HFFc6 (cell line): ENCODE measurements at places on chromosomes 12 and 14.

- no peak for DNase-seq
Observed at GRCh38 chr12:131609762-131610161, 101.1 kb upstream of the SFSWAP start.

DNA sequence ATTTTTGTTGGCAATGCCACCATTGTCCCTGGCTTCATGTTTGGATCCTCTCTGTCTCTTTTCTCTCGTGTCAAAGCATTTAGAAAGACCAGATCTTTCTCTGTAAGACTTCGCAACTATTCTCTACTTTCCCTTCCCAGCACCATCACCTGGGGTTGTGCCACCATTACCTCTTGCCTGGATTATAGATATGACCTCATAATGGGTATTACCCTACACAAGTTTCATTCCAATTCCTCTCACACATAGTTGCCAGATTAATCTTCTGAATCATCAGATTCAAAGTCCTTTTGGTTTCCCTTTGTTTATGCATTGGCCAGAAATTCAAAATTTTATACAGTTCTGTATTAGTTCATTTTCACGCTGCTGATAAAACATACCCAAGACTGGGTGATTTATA, 27.2 kb upstream of the DHRS2 start:
- DNase-seq: no peak

- DNase-seq: no peak
Observed at GRCh38 chr14:105141486-105142281, 26.9 kb downstream of the JAG2 start.

GRCh38 chr12:49533331-49533730, 5.5 kb upstream of the KCNH3 start:
- DNase-seq: no peak

GRCh38 chr12:116492703-116493324, 66.4 kb upstream of the MAP1LC3B2 start:
- peak; percentile 83 for DNase-seq

- DNase-seq: no peak
Observed at GRCh38 chr14:103072595-103073366, 11.2 kb upstream of the LBHD2 start.
